CD4-positive, alpha-beta T cell treated with Interleukin-6 at 100 ng/mL for 8 hours (primary cell): ENCODE measurements at places on chromosomes 1 and 21.

GRCh38 chr1:160682983-160683865 is 28.4 kb downstream of the CD48 start:
- peak; percentile 27 for DNase-seq

- DNase-seq = peak; percentile 63
Observed at GRCh38 chr1:41812051-41812450, 106.7 kb downstream of the HIVEP3 start.

DNA sequence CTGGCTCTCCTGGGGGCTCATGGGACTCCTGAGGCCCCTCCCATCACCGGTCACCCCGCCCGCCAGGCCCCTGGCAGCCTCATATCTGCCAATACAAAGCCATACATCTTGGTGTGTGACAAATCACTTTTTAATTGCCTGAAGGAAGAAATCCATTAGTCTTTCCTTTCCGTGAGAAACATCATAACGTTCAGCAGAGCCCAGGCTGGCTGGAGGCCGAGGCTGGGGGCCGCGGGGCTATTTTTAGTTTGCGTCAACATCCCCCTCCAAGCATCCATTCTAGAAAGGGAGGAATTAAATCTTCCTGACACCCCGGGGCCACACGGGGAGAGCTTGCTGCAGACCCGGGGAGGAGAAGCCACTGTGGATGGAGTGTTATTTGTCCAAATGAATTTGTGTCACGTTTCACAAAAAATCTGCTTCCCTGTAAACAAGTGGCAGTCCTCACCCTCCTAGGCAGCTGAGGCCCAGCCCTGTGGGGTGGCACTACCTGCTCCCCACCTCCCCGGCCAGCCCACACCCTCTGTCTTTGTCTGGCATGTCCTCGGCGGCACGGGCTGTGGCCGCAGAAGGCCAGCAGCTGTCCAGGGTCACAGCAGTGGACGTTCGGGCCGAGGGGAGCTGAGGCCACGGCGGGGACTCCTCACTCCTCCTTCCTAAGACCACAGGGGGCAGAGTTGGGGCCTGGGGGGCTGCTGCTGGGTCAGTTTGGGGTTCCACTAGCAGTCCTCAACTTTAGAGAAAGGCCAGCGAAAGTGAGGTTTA is 236.9 kb upstream of the VAMP3 start:
- DNase-seq = no peak

- DNase-seq = no peak
Observed at GRCh38 chr1:54814126-54814498, 13.0 kb upstream of the TTC22 start.

DNA sequence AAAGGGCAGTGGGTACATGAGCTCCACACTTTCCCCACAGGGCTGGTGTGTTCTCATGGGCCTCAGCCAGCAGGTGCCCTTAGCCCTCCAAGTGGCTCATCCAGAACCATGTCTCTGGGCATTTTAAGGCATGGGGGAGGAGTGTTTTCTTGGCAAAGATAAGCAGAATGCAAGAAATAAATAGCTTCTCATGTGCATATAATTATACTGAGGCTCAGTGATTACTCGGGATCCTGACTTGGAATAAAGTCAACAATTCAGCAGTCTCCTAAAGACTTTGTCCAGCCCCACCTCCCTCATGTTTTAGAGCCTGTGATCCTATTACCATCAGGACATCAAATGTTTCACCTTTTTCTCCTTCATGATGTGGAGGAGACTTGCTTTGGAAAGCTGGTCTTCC is 92.7 kb upstream of the COG2 start:
- no peak for DNase-seq

- no peak for DNase-seq
Observed at GRCh38 chr1:64623750-64624191, 121.1 kb upstream of the RAVER2 start.

GRCh38 chr1:176601348-176601747 is 138.4 kb downstream of the PAPPA2 start:
- DNase-seq = no peak

GRCh38 chr1:62358665-62359373 is 39.6 kb upstream of the KANK4 start:
- DNase-seq = no peak

GRCh38 chr1:232854798-232855159 is 49.6 kb downstream of the MAP10 start:
- DNase-seq = no peak

- DNase-seq = no peak
Observed at GRCh38 chr1:211280910-211281309, 21.7 kb downstream of the RCOR3 start.

- DNase-seq = no peak
Observed at GRCh38 chr1:34726861-34727260, 28.0 kb upstream of the GJB5 start.

GRCh38 chr1:94962409-94963265 is 35.7 kb upstream of the CNN3 start:
- peak; percentile 40 for DNase-seq

- no peak for DNase-seq
Observed at GRCh38 chr1:111653709-111654108, 34.1 kb downstream of the RAP1A start.

DNA sequence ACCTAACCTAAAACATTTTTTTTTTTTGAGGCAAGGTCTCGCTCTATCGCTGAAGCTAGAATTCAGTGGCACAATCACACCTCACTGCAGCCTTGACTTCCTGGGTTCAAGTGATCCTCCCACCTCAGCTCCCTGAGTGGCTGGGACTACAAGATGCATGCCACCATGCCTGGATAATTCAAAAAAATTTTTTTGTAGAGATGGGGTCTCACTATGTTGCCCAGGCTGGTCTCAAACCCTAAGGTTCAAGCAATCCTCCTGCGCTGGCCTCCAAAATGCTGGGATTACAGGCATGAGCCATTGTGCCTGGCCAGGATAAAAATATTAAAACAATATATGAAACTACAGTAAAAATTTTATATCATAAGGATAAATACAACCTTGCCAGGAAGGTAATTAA is 4.9 kb downstream of the LIX1L start:
- DNase-seq = no peak

DNA sequence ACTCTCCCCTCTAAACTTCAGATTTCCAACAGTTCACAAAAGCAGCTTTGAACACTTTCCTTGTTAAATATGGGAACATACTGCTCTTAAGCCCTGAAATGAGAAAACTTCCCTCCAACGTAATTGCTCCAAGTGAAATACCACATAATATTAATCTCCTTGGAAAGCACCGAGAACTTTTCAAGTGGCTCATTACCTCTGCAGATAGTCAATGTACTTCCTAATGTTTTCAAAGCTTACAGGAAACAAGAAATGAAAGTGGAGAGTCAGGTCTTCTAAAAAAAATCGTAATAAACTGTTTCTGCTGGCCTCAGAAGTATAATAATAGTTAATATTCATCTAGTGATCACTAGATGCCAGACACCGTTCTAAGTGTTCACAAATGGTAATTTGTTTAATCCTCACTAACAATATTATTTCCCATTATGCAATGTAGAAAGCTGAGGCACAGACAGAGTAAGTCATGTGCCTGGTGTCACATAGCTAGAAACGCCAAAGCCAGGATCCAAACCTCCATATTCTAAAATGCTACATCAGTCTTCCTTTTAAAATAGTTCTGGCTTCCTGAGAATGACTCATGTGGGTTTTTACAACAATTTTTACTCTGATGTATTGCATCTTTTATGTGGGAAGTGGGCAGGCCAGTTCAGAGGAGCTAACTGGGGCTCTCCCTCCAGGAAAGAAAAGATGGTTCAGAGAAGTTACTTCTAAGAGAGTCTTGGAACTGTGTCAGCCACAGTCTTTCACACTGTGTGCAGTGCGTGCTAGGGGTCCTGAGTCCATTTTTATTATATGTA is 177.2 kb downstream of the PLPPR4 start:
- DNase-seq = no peak

DNA sequence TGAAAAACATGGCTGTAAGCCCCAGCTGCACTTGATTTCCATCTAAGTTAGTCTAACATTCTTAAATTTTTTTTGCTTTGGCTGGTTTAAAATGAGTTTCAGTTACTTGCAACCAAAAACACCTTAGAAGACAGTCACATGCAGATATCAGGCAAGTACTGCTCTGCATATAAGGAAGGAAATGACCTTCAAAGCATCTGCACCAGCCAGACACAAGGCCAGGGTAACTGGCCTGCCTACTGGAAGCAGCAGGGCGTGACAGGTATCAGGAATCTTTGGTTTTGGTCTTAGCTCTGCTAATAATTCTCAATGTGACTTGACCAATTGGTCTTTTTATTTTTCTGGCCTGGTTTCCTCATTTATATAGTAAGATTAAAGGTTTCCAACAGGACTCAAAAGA is 33.5 kb downstream of the SCYL3 start:
- no peak for DNase-seq
